ENCODE measurements at places on chromosomes 5 and 9.

DNA sequence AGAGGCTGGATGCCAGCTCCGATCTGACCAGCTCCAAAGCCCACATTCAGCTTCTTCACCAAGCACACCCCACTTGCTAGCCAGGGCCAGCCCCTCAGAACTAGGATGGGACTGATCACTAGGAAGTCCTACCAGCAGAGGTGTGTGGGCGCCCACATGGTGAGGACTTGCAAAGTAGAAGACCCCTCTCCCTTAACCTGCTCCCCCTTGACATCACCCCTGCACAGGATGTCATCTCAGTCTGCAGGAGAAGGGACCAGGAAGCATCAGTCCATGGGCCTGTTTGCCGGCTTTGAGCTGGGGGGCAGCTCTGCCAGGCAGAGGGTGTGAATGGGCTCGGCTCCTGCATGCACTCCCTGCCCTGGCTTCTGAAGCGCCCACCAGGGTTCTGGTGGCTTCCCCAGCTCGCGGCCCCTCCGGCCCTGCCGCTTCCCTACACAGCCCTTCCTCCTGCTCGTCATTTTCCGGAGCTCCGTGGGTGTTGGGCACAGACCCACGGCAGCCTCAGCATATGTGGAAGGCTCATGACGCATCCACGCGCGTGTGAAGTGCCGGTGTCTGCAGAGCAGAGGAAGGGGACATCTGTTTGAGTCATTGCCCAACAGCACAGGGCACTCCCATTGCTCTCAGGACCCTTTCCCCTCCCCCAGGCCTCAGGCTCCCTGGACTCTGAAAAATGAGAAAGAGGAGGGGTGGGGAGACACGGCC, 3.7 kb upstream of the FAM78A start:
- DNase-seq: peak; percentile 35

DNA sequence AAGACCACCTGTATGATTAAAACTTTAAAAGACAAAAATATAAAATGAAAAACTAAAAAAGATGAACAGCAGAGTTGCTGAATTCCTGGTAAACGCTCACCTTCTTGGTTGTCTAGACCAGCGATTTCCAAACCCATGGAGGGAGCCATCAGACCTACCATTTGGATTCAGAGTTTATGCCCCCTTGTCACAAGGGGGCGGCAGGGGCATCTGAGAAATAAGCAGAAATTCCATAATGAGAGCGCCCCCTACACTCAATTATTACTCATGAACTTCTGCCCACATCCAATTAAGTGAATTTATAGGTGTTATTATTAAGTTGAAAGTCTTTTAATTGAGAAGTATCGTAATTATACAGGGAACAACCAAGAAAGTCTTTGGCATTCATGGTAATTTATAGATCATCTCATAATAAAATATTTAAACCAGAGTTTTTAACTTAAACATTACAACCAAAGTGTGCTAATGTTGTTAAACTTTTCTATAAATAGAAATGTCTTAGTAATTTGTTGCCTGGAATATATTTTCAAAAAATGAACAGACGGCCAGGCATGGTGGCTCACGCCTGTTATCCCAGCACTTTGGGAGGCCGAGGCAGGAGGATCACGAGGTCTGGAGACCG, 35.2 kb upstream of the SPATA31C2 start:
- DNase-seq: peak; percentile 65

DNA sequence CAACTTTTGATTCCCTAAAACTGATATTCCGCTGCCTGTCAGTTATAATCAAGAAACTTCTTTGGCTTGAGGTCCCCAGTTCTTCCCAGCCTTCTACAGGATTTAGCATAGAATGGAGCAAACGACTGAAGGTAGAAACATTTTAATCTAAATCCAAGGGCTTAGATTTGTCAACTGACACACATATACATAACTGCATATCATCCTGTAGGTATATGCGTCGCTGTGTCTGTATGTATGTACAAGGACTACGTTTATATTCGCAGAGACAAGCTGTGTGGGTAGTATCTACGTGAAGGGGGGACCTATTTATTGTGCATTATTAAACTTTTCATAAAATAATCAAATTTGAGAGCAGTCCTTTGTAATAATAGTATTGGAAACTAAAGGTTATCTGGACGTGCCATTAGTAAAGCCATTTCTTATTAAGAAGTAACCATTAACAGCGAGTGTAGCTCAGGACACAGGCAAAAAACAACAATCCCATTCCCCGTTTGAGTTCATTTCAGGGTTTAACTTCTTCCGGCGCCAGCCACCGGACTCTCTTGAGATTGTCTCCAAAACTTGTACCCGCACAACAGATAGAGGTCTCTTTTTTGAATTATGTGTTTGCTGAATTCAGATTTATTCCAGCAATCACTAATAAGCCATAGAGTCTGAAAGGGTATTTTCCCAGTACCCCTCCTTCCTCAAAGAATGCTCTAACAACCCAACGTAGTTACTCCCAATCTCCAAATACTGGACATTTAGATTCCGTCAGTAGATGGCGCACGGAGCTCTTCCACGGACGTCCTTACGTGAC, 2.1 kb upstream of the MLLT3 start:
- DNase-seq: no peak

GRCh38 chr9:92122061-92122460, 6.8 kb upstream of the SPTLC1 start:
- DNase-seq: no peak
